Anterior cingulate cortex (tissue), 58 donors: ENCODE measurements at places on chromosomes 7 and 10.

- DNase-seq, result no peak
Observed at GRCh38 chr10:85642421-85643170, 724.0 kb downstream of the GRID1 start.

- DNase-seq, result no peak
Observed at GRCh38 chr10:3102720-3103427, 35.5 kb downstream of the PFKP start.

DNA sequence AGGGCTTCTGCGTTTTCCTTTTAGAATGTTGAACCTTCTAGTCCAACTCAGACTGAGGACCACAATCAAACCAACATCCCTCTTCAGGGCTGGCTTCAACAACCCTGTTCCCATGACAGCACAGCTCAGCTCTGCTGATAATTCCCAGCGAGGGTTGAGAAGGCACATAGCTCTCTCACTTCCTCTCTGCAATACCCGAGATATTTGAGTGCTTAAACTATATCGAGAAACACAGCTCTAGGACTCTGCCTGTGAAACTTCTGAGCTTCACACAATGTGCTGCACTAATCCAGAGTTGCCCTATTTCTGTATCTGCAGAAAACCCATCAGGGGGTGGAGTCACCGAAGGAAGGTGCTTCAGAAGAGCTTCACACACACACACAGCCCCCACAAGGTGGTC is 1.6 kb upstream of the ADARB2 start:
- DNase-seq, result no peak

GRCh38 chr10:97916586-97916985 is 66.9 kb downstream of the GOLGA7B start:
- no peak for DNase-seq

DNA sequence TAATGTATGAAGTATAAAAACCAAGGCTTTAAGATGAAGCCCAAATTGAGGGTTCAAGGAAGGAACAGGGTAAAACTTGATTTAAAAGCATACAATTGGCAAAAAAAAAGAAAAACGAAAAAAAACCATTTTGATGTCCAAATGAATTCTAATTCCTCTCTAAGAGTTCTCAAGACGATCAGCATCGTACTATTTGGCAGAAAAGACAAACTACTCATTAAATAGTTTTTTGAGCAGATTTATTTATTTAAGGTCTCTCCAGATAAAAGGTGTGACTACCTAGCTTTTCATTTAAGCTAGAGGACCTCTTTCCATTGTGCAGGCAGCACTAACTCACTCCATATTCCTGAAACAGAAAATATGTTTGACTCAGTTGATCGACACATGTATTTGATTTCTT is 245.0 kb downstream of the KIAA1217 start:
- DNase-seq, result no peak

GRCh38 chr7:27185013-27185853 is at the start of gene HOXA11:
Gene HOXA11 (minus strand): TSS chr7:27185232. CDS start chr7:27185144, 88 bp downstream.
- DNase-seq, result no peak

DNA sequence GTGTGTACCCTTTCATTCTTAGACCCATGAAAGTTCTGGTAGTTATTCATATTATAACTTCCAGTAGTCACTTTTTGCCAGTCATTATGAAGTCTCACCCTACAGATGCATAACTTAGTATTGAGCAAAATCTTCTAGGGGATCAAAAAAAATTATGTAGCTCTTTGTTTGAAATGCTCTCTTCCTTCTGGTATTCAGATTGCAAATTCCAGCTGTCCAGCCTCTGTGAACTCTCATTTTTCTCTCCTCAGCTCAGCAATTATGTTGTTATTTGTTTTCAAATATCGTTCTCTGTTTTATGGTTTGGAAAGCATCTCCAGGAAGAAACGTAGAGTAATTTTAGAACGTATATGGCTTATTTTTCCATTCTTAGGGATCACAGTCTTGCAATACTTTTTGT is 442.5 kb downstream of the SEMA3D start:
- DNase-seq, result no peak

DNA sequence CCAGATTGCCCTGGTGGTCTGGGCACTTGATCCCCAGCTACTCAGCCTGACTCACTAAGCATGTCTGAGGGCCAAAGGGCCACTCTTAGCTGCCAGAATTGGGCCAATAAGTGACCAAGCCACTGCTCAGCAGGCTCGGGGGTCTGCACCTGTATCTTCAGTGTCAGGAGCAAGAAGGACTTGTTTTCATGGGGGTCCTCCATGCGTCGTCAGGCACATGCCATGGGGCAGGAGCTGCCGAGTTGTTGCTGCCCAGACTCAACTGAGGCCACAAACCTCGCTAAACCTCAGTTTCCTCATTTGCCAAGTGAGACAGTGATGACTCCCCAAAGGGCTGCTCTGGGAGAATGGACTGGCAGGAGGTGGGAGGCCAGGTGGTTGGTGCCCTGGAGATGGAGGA is 158.6 kb upstream of the GDF10 start:
- DNase-seq, result no peak
